Left hindlimb (tissue), 1 donor: ENCODE measurements at places on chromosomes 2 and 18.
A peak's percentile ranks its signal among the peaks of the same experiment; 100 is the strongest.

DNA sequence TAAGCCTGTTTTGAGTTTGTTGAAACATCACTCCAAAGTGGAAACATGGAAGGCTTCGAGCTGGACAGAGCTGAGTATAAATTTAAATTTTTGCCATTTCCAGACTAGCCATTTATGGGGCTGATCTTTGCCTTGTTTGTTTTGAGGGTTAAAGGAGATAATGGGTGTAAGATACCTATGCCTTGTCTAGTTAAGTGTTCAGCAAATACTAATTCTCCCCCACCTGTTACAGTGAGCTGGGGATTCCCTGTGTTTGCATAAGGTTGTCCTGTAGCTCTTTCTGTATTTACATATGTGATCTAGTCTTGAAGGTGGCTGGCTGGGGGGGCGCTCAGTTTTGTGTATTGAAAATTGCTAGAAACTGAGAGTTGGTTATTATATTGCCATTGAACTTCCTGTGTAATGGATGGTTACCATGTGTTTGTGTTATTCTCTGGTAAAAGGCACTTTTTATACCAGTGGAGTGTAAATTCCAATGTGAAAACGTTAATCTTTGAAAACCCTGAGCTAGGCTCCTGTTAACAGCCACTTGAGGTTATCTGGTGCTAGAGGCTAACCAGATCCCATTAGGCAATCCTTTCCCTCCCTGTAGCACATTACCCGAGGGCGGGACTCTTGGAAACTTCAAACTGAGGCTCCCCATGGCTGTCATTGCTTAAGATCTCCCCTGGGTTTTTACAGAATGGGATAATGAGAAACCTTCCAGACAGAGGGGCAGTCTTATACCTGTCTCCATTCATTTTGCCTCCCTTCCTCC is 26.7 kb downstream of the TANC1 start:
- DNase-seq, result no peak

- no peak for DNase-seq
Measured at GRCh38 chr2:28362991-28363521, 29.6 kb upstream of the FOSL2 start.

DNA sequence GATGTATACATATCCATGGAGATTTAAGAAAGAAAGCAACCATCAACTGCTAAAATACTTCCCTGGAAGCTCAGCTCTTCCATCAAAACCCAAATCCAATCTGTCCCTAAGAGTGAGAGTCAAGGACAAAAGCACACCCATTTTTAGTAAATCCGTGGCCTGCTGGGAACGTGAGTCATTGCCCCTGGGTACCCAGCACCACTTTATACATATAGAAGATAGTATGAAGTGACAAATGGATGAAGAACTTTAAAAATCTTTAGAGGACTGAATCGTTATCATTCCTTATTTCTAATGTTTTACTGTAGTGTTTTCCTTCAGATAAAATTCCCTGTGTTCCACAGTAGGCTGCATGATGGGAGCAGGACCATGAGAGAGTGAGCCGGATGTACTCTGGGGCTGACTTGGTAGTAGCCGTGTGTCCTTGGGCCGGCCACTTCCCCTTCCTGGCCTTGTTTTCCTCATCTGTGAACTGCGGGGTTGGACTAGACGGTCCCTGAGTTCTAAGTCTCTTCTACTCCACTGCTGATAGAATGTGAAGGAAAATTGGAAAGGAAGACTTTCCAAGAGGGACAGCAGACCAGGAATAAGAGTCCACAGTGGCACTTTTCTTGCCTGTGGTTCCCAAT is 28.5 kb upstream of the CEP68 start:
- DNase-seq, result no peak

DNA sequence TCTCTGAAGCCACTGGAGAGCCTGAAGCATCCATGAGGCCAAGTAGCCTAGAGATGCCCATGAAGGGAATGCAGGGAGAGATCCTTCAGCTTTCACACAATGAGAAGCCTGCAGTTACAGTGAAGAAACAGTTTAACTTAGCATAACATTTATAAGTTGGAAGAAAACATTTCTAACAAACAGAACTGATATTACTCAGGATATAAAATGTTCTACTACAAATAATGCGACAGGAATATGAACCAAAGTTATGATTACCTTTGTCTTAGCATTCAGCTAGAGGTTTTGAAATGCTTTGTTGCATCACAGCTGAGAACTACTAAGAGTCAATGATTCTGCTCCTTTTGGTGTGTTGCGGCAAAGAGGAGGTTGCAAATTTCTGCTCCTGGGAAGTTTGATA is 6.9 kb upstream of the KYNU start:
- DNase-seq, result no peak

DNA sequence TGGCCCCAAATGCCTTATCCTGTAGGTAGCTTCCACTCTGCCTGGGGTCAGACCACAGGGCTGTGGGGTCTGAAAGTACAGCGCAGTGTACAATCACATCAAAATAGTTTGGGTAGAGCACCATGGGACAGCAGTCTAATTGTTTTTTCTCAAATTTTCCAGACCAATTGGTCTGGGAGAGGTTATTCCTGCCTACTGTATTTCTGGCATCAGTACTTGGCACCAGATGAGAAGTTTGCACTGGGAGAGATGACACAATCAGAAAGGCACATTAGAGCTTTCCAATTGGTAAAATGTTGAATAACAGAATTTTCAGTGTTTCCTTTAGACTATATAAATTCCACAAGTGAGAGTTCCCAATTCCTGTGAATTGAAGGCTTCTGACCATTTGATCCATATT is 30.9 kb upstream of the LRRTM1 start:
- DNase-seq, result no peak

- no peak for DNase-seq
Measured at GRCh38 chr2:88690591-88691338, 708 bp upstream of the RPIA start.

- DNase-seq, result no peak
Measured at GRCh38 chr2:124805060-124805459, 780.0 kb downstream of the CNTNAP5 start.

- DNase-seq, result peak; percentile 42
Measured at GRCh38 chr2:104434318-104434792, 419.6 kb upstream of the POU3F3 start.

DNA sequence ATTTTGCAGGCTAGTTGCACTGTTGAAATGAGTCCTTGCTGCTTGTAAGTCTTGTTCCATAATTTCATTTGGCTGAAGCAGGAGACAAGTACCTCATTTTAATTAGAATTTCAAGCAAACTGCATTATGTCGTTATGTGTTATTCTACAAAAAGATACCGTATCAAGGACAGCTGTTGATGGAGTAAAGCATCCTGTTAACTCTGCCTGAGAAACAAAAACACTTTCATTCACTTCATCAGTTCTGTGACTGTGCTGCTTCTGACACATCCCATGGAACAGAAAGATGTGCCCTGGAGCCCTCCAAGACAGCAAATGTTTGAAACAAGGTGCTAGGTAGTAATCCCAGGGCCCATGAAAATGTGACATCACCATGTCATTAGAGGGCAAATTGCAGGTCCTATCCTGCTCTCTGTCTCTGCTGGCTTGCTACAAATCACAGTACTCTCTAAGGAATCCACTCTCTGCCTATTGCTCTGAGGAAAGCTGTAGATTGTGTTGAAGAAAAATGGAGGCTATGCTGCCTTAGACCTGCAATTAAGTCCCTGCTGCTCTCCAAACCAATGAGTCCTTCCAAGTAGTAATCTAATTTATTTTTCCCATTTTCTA is 209.7 kb upstream of the PARD3B start:
- DNase-seq, result no peak

- DNase-seq, result no peak
Measured at GRCh38 chr2:5387406-5387805, 304.8 kb upstream of the SOX11 start.

GRCh38 chr18:40414155-40414754 is 1540.8 kb upstream of the PIK3C3 start:
- DNase-seq, result no peak

- no peak for DNase-seq
Measured at GRCh38 chr2:231376857-231377256, 18.7 kb upstream of the B3GNT7 start.

DNA sequence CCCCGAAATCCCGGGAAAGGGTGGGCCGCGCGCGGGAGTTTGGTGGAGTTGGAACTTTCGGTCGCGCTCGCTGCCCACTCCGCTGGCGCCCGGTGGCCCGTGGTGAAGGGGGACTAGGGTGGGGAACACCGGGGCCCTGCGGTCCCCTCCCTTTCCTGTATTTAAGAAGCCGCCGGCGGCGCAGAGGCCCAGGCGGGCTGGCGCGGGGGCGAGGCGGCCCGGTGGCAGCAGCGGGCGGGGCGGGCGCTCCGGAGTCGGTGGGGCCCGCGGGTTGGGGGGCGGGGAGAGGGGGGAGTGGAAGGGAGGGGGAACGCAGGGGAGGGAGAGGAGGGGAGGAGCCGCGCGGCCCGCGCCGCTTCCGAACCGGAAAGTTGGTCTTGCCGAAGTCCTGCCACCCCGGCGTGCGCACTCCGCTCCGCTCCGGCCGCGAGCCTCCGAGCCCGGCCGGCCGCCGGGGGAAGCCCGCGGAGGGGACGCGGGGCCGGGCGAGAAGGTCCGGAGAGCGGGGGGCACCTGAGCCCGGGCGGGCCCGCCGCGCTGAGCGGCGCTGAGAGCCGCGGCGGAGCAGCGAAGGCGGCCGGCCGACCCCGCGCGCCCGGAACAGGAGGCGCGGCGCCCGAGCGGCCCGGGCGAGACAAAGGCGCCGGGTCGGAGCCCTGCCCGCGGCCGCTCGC is 425 bp upstream of the SALL3 start:
- DNase-seq, result no peak

DNA sequence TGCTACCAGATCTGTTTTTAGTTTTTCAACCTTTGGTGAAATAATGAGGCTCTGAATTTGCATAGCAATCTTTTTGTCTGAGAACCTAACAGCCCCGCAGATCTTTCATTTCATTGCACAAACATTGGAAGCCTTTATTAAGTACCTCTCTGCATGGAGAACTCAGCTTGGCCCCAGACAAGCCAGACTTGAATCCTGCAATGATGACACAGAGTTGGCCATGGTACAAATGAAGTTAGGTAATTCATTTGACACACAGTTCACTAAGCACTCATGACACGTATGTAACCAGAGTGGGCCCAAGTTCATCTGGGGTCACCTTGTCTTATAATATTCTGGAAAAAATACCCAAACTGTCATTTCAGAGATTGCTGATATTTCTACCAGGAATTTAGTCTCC is 439.1 kb upstream of the ID2 start:
- no peak for DNase-seq

- no peak for DNase-seq
Measured at GRCh38 chr18:53441761-53442414, 782.6 kb downstream of the MBD2 start.

DNA sequence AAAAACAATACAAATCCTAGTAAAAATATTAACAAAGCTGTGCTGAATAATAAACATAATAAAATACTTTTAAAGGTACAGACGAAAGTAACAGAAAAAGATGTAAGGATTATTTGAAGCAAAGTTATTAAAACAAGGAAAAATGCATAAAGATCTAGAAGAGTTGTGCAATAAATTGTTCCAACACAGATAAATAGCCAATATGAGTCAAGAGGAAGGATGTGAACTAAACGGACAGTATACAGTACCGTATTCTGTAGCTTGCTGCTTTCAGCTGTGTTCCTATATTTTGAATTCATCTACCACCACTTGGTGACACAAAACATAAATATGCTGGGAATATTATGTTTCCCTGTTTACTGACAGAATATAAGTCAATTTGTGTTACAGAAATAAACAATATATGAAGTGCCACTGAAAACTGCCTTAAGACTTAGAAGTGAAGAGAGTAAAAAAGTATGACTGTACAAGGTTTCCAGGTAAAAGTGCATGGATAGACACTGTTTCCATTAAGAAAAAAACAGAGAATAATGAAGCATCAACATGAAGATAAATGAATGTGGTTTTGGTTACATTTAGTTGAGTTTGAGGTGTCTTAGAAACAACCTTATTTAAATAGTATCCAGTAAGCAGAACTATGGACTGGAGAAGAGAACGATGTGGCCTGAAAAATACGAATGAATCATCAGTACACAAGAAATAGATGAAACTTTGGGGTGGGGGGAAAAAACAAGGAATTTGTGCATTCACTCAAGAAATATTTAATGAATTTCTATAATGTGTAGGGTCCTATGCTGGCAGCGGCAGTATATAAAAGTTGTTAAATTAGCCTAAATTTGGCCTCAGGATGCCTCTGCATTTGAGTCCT is 13.1 kb downstream of the PPP3R1 start:
- DNase-seq, result no peak

GRCh38 chr2:206736935-206737334 is 18.7 kb upstream of the DYTN start:
- DNase-seq, result no peak

DNA sequence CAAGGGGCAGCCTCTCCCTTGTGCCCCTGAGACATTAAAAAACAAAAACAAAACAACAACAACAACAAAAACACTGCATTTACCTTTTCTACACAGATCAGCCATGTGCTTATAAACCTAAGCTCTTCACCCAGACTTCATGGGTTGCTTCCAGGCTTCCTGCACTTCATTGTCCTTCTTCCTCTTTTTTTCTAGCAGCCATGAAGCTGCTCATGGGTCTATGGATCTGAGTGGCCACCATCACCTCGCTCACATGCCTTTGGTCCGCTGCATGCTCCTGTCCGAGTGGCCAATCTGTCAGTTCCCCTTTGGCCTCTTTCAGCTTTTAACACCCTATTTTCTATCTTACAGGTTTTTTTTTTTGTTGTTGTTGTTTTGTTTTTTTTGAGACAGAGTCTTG is 9.0 kb upstream of the TET3 start:
- DNase-seq, result no peak

- DNase-seq, result no peak
Measured at GRCh38 chr2:217993817-217994463, 8.9 kb downstream of the TNS1 start.

DNA sequence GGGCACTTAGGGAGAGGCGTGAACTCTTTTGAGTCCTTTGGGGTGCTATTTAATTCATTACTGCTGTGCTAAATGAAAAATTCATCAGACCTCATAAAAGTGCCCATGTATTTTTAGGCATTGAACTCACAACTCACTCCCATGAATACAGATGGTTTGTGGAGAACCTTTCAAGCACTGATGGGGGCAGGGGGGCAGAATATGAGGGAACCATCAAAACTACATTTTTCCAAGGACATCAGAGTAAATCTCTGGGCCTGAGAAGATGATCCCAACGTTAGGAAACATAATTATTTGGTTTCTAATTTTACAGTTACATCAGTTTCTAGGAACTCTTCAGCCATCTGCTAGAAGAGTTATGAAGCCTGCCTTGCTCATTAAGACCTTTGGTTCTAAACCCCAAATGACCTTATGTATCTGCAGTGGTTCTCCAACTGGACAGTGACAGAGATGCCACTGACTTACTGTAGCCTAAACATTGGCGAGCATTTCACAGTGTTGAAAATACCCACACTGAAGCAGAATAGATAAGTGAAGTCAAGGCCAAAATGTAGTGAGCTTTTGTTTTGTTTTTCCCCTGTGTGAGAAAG is 90.8 kb downstream of the MYO1B start:
- DNase-seq, result no peak

DNA sequence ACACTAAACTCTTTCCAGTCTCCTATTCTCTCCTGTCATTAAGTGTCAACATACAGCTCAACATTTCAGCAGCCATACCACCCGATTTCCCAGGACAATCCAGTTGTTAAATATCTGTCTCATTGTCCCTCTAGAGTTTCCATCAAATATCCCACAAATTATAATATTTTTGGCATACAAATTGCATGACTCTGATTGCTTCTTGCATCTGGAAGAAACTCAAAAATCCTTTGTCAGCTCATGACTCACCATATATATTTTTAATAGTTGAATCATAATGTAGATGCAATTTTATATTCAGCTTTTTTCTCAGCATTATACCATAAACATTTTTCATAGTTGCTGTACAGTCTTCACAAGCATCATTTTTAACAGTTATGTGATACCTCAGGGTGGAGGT is 7.2 kb downstream of the SLC30A3 start:
- DNase-seq, result no peak
